ENCODE measurements at places on chromosomes 5 and 9.

- no peak for DNase-seq
These were observed 4.3 kb upstream of the SURF6 start for GRCh38 chr9:133340256-133340655.

DNA sequence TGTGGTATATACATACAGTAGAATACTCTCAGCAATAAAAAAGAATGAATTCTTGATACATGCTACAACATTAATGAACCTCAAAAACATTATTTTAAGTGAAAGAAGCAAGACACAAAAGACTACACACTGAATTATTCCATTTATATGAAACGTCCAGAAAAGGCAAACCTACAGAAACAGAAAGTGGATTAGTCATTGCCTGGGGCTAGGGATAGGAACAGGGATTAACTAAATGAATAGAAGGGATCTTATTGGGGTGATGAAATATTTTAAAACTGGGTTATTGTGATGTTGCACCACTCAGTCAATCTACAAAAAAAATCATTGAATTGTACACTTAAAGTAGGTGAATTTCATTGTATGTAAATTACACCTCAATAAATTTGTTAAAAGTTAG lies 326.7 kb downstream of the PIK3R1 start:
- DNase-seq, result no peak

DNA sequence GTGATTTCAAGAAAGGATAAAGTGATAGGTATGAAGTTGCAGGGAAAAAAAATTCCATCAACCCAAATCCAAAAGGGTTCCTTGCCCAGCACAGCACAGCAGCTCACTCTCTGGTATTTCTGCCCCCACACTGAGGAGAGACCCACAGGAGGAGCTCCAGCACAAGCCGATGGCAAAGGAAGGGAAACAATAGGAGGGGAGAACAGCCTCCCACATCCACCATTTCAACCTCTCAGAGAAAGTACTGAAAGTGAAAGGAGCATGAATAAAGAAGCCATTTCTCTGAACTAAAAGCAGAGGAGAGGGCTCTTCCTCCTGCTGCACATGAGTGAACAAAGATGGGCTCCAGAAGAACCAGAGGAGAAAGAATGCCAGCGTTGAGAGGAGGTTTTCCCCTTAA lies 54.9 kb upstream of the ZSWIM6 start:
- DNase-seq, result peak; percentile 18

DNA sequence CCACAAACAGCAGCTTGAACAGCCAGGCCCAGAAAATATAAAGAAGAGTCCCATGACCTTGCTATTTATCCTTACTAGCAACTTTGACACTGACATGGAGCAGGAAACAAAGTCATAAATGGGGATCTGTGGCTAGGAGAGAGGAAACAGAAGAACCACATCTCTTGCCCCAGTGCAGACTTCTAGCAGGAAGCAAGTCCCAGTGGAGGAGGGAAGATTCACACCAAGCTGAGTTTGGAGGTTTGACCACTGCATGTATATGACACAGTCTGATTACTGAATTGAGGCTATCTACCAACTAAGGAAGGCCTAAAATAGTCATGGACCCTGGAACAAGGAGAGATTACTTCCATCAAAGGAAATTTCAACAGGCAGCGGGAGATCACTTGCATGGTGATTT lies 51.4 kb downstream of the CDH6 start:
- DNase-seq, result no peak

DNA sequence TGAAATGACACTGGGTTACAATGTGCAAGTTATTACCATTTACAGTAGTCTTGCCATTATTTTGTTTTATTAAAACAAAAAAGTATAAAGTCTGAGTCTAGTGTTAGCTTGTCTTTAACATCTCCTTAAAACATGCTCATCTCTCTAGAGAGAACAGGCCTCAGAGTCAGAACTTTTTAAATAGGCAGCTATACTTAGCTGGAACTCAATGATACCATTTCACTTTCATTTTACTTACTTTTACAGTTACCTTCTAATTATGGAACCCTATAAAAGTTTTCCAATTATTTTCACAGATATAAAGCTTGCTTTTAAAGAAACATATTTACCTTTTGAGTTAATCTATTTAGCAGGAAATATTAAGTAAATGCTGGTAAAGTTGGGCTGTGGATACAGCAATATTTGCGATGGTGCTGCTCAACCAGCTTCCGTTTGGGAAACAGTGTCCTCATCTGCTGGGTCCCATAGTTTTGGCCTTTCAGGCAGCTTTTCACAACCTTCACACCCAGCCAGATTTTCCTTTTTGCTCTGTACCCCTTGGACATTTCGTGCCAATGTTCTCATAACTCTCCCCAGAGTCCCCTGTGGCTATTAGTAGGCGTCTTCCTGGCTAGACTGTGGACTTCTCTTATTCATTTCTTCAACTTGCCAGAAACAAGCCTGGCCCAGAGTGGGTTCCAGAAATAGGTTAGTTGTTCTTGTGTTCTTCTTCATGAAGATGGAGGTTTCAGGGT lies 36.3 kb upstream of the UBTD2 start:
- DNase-seq, result no peak

DNA sequence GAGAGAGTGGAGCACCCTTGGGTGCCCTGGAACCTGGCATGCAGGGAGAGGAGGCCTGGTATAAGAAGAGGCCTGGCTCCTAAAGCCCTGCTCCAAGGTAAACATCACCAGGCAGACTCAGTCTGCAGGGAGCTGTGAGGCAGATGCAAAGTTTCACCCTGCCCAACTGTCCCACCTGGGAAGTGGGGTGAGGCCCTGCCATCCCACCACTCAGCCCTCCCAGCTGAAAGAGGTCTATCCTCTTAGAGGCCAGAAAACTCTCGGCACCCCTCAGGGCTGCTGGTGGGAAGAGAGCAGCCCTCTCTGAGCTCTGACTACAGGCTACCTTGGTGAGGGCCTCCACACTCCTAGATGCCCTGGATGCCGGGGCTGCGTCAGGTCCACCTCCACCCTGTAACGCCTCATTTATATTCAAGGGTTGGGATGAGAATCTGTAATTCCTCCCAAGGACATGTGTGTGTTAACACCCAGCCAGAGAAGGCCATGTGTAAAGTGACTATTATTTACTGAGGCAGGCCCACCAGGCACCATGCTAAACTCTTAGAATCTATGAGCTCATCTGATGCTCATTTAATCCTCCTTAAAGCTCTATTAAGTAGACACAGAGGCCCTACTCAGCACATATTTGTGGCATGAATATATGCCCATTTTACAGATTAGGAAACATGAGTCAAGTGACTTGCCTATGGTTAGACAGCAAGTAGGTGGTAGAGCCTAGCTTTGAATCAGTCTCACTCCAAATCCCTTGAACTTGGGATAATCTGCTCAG lies 205.9 kb downstream of the FSTL4 start:
- DNase-seq, result no peak

GRCh38 chr5:145510324-145510723 lies 324.8 kb downstream of the PRELID2 start:
- no peak for DNase-seq

DNA sequence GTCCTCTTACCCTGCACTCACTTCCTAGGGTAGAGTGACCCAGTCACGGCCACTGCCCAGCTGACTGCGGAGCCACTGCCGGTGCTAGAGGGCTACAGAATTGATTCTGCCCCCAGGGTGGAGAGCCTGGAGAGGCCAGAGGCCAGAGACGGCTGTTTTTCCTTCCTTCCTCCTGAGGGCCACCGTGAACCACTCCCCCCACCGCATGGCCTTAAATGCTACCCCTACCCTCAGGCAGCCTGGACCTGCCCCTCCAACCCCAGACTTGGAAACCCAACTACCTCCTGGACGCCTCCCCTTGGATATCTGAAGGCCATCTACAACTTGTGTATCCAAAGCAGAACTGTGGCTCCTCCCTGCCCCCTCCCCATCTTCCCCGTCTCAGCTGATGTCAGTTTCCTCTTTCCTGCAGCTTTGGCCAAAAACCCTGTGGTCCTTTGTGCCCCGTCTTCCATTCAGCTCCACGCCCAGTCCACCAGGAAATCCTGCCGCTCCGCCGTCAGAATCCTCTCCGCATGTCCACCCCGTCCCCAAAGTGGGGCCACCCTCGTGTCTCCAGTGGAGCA lies 16.3 kb downstream of the SH2D3C start:
- DNase-seq, result no peak

GRCh38 chr5:141870871-141871270 lies 7.3 kb downstream of the PCDH1 start:
- no peak for DNase-seq

DNA sequence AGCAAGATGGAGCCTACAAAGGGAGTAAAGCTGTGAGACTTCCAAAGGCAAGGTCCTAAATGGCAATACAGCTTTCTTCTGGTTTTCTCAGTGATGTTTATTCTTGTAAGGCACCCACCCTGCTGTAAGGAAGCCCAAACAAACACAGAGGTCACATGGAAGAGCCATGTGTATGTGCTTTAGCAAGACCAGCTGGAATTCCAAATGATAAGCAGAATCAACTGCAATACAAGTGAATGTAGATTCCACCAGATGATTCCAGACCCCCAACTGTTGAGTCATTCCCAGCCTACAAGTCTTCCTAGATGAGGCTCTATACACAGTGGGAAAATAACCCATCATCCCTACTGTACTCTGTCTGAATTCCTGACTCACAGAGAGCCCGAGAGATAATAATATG lies 122.8 kb downstream of the DEPDC1B start:
- no peak for DNase-seq

GRCh38 chr9:18261181-18261580 lies 212.8 kb upstream of the ADAMTSL1 start:
- no peak for DNase-seq

DNA sequence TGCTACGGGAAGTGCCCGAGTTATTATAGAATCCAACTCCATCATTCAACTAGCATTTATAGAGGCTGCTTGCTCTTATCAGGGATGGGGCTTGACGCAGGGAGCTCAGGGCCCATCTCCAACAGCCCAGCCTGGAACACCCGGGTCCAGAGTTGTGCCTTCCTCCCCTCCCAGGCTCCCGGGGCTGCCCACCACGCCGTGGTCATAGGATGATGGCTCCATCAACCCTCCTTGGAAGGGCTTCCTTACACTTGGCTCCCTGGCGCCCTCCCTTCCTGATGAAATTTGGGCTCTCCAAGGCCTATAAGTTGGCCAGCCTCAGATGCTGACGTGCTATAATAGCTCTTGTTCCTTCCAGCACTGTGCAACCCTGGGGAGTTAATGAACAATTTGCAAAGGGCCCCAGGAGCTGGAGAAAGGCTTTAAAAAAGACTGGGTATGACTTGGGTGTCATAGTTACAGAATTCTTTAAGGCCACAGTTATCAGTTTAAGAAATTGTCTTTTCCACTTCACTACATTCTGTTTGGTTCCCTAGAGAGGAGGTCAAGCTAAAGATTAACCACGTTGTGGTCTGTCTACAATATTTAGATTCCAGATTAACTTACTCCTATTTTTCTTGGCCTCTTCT lies 42.5 kb upstream of the GADD45G start:
- no peak for DNase-seq

GRCh38 chr9:70923961-70924360 lies 197.5 kb downstream of the TRPM3 start:
- DNase-seq, result no peak

DNA sequence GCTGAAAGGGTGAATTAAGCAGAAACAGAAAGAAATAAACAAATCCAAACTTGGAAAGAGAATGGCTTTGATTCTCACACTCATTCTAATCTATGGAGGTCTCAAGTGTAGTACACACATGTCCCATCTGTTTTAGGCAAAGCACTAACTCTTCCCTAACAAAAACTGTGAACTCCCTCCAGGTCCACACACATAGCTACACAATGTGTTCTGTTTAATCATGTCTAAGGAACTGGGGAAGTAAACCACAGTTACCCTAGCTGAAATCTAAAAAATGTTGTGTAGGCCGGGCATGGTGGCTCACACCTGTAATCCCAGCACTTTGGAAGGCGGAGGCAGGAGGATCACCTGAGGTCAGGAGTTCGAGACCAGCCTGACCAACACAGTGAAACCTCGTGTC lies 118.7 kb upstream of the FST start:
- no peak for DNase-seq

DNA sequence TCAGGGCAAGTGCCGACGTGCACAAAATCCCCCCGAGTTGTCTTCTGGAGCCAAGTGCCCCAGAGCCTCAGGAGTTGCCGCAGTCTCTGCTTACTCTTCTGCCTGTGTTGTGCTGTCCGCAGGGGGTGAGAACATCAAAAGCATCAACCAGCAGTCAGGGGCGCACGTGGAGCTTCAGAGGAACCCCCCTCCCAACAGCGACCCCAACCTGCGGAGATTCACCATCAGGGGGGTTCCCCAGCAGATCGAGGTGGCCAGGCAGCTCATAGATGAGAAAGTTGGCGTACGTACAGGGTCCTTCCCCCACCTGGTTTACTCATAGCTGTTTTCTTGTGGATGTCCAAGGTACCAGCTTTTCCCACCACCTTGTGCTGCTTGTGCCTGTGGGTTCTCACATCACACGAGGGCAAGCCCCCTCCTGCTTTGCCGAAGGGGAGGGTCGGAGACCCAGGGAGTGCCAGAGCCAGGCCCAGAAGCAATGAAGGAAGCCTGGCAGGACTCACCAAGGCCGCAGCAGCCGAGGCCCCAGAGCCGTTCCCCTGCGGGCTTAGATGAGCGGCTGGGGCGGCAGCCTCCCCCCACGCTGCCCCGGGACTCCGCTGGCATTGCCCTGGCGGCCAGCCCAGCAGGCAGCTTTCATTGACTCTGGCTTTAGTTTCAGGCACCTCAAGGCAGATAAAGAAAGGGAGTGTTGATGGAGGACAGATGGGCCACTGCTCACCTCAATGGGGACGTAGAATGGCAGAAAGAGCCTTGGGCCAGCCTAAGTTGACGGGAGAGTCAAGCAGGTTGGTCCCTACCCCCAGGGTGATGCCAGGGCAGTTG lies 33.7 kb upstream of the PRDM12 start:
- no peak for DNase-seq

- DNase-seq, result no peak
These were observed 526 bp upstream of the STXBP1 start for GRCh38 chr9:127611603-127611898.

DNA sequence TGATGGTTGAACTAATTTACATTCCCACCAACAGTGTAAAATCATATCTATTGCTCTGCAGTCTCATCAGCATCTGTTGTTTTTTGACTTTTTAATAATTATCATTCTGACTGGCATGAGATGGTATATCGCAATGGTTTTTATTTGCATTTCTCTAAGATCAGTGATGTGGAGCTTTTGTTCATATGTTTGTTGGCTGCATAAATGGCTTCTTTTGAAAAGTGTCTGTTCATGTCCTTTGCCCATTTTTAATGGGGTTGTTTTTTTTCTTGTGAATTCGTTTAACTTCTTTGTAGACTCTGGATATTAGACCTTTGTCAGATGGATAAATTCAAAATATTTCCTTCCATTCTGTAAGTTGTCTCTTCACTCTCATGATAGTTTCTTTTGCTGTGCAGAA lies 115.2 kb upstream of the CDH12 start:
- DNase-seq, result no peak

- DNase-seq, result peak; percentile 4
These were observed 424.0 kb upstream of the RGMB start for GRCh38 chr5:98349251-98349989.

DNA sequence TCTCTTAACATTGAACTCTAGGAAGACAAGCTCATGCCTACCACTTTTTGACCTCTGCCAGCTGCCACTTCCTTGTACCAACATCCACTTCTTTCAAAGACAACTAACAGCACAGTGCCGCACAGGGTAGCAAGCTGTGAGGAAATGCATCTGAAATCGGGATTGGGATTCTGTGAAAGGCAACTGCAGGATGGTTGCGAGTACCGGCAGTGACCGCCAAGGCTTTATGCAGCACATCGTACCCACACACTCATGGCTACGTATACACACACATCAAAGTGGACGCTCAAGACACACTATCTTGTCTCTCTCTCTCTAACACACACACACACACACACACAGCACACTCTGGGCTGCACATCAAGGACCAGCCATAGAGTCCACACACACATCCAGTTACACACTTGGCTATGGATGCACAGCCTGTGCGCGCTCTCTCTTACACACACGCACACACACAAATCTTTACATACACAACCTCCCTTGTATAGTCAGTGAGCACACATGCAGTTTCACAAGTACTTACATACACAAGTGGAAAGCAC lies 964 bp downstream of the HTR4 start:
- DNase-seq, result no peak

All from HepG2 (cell line).